ENCODE measurements at places on chromosomes 4 and X. TPM values are rescaled to one million over a fixed set of nuclear protein-coding genes. Genes with fewer than 3 reads are reported as not detected.

The PPARGC1A gene
- 28.9 TPM for total RNA-seq

The TMSB15A gene
- not detected for total RNA-seq

The RAB9B gene
- total RNA-seq, result 5.7 TPM

The SCML2 gene
- total RNA-seq, result 0.92 TPM

The INTS6L gene
- total RNA-seq, result 10.5 TPM

The ADRA2C gene
- total RNA-seq, result 6.4 TPM

The HTR2C gene
- total RNA-seq, result not detected

The BMPR1B gene
- 9.7 TPM for total RNA-seq

The DMD gene
- 127 TPM for total RNA-seq

The AMELX gene
- total RNA-seq, result not detected

The FRMPD3 gene
- total RNA-seq, result 0.17 TPM

The MED28 gene
- 53.0 TPM for total RNA-seq

The CSAG1 gene
- not detected for total RNA-seq

The EPHA5 gene
- total RNA-seq, result 0.14 TPM

The UTP3 gene
- total RNA-seq, result 17.1 TPM

The FSTL5 gene
- total RNA-seq, result 0.03 TPM

The KIF4A gene
- total RNA-seq, result 0.92 TPM

The CCSER1 gene
- 5.4 TPM for total RNA-seq

The SOWAHD gene
- total RNA-seq, result 4.7 TPM

The COL4A5 gene
- 98.8 TPM for total RNA-seq

The PSAPL1 gene
- total RNA-seq, result not detected

The BRS3 gene
- total RNA-seq, result not detected

The SLC26A1 gene
- total RNA-seq, result 4.3 TPM

The CXCL1 gene
- total RNA-seq, result 0.58 TPM

The F11 gene
- total RNA-seq, result 23.9 TPM

The MCTS1 gene
- 28.1 TPM for total RNA-seq

The HPSE gene
- total RNA-seq, result 5.9 TPM

The ATP8A1 gene
- 5.1 TPM for total RNA-seq

The SCFD2 gene
- 15.8 TPM for total RNA-seq

The CCDC120 gene
- total RNA-seq, result 18.8 TPM

The HPGD gene
- total RNA-seq, result 37.2 TPM

The MAGEE1 gene
- 3.6 TPM for total RNA-seq

The SASH3 gene
- 13.6 TPM for total RNA-seq

The KCNE5 gene
- 0.49 TPM for total RNA-seq

The RBM47 gene
- total RNA-seq, result 143 TPM

The EVC gene
- 80.5 TPM for total RNA-seq

The RASL11B gene
- 2.6 TPM for total RNA-seq

The TEX13B gene
- not detected for total RNA-seq

The ASB9 gene
- total RNA-seq, result 2.9 TPM

The AREG gene
- total RNA-seq, result 9.9 TPM

The MAGEA1 gene
- not detected for total RNA-seq

The IQCM gene
- total RNA-seq, result not detected

The CLTRN gene
- total RNA-seq, result 5.1 TPM

The DAPP1 gene
- total RNA-seq, result 23.3 TPM

The ADAMTS3 gene
- total RNA-seq, result 0.40 TPM

The PARM1 gene
- 92.3 TPM for total RNA-seq

The RHOXF1 gene
- total RNA-seq, result 0.29 TPM

The EXOC1L gene
- not detected for total RNA-seq

The ARHGAP10 gene
- 52.2 TPM for total RNA-seq

The MRPL1 gene
- 22.1 TPM for total RNA-seq

The PAGE5 gene
- not detected for total RNA-seq

The DOK7 gene
- total RNA-seq, result 7.4 TPM

The USP26 gene
- not detected for total RNA-seq

The CD40LG gene
- 2.1 TPM for total RNA-seq

The NLGN4X gene
- 3.6 TPM for total RNA-seq
